ENCODE measurements at places on chromosomes 2 and 18.

GRCh38 chr18:74498712-74499627 is 2.8 kb downstream of the CNDP2 start:
- DNase-seq: peak; percentile 76

- no peak for DNase-seq
Observed at GRCh38 chr18:77376043-77376732, 126.5 kb downstream of the GALR1 start.

DNA sequence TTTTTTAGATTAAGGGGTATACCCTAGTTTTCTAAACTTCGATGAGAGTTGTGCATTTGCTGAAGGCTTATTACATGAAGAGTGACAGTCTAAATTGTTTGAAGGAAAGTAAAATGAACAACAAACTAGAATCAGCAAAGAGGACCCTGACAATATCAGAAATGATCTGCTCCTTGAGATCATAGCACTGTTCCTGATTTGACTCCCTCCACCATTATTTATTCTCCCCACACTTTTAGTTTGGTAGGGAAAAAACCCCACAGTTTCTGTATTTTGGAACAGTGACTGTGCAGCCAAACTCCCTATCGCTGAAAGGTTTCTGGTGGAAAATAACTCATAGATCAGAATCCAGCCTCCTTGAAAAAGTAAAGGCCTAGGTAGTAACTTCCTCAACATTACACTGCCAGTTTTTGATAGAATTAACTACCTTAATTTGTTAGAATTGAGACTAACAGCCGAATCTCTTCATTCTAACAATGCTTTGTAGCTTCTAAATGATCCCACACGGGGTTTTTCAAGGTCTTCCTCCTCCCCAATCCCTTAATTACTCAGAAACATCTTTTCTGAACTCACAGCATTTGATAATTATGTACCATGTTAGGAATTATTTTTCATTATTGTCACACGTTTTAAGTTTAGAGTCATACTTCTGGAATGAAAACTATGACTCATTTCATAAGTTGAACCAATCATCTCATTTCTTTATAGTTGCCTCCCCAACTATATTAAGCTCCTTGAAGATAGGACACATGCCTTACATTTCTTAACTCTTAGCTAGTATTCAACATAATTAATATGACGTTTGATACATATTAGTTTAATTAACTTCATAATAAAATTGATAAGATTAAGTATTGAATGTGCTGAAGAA is 2.9 kb downstream of the MYL12A start:
- DNase-seq: no peak

GRCh38 chr2:42545023-42545721 is 23.3 kb upstream of the MTA3 start:
- no peak for DNase-seq

DNA sequence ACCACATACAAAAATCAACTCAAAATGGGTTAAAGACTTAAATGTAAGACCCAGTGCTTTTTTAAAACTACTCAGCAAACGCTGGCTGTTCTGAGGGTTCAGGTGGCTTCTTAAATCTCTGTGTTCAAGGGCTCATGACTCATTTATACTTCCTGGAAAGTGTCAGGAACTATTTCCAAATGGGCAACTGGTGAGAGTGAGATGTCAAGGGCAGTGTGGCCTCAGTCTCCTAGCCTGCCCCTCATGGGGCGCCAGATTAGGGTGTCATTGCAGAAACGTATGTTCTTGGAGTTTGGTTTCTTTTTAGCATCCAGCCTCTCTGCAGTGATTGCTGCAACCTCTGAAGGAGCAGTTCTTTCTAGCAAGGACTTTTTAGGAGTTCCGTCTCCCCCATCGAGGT is 485.4 kb downstream of the TNS1 start:
- no peak for DNase-seq

- no peak for DNase-seq
Observed at GRCh38 chr2:240639566-240639965, 14.3 kb downstream of the GPR35 start.

DNA sequence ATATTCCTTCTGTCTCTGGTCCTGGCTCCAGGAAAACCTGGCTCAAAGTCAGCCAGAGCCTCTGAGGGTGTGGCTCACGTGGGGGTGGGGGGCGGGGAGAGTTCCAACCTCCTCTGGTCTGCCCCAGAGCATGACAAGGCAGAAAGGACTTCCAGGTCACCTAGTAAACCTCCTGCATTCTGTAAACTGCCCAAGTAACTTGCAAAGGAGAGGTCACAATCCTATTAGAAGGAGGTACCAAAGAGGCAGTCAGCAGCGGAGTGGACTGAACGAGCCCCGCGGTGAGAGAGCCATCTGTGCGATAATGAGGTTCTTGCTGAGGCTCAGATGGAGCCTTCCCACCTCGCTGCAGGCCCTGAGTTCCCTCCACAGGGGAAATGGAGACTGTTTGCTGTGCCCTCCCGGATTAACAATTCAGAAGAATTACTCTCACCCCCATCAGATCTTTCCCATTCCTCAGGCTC is 58.9 kb upstream of the GATA6 start:
- DNase-seq: no peak

DNA sequence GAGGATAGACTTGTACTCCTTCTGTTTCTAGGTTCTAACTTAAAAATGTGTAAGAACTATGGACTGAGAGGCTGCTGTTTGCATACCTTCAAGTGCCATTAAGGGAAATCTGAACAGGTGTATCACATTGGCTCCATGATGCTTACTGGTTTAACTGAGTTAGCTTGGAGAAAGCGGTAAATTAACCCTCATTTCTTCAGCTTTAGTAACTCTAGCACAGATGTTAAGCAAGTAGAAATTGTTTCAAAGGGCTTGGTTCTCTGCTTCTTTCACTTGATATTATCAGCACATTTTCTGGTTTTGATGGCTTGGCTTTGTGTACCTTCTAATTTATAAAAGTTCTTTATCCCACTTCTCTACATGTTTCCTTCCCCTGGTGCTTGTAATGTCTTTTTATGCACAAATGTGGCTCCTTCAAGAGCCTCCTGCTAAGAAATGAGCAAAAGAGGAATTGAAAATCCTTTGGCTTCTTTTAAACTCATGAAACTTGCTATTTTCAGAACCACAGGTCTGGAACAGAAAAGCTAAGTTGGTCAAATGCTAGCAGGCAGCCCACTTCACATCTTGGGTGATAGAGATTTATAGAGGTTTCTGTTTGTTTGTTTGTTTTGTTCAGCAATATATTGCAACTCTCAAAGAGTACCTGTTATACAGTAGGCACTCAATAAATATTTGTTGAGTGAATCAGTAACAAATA is 249.9 kb upstream of the THUMPD2 start:
- no peak for DNase-seq

DNA sequence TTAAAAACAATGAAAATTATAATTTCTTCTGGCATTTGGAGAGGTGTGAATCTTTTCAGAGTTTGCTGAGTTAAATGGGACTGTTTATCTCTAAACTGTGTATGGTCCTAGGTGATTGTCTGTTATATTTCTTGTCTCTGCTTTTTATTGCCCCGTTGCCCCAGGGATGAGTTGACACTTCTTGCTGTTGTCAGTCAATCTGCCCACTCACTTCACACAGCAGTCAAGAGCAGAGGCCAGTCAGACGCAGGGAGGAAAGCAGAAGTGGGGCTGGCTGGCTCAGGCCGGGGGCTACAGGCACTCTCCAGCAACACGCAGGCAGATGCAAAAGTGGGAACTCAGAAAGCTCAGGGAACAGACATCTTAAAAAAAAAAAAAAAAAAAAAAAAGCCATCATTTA is 365.2 kb downstream of the CLIP4 start:
- peak; percentile 92 for DNase-seq

- no peak for DNase-seq
Observed at GRCh38 chr2:166831930-166832329, 56.4 kb upstream of the XIRP2 start.

DNA sequence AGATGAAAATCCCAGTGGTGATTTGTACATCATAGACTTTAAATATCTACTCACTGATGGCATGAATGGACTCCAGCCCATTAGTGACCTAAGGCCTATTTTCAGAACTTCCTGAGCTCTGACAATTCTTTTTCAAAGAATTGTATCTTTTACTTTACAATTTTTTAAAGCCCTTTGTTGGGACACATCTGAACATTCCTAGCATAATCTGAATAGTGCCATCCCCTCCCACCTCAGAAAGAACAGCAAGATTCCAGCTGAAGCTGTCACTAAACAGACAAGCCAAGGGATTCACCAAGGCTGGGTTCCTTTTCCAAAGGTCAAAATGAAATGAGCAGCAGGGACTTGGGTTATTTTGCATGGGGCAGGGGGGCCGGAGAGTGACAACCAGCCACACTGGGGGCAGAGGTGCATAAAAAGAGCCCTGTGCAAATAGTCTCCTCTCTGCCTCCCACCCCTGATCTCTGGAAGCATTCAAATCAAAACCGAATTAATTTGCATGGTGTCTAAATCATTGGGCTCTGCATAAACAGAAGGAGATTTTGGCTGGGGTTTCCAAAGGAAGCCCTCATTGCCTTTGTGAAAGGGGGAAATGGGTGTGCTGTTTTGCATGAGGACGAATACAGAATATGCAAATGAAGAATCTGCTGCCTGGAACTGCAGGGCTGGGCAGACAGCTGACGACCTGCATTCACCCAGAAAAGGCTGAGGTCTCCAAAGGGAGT is 17.2 kb downstream of the EPHA4 start:
- no peak for DNase-seq

DNA sequence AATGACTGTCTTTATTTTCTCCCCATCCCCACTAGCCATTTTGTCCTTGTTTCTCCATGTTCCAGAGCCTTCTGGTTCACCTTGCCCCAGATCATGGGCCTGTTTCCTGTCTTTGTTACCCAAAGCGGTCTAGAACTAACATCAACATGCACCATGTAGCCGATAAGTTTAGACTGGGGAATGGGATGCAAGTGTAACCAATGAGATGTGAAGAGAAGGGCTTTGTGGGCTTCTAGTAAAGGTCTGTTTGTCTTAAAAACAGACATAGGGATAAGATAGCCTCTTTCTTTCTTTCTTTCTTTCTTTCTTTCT is 25.7 kb downstream of the INPP5D start:
- no peak for DNase-seq

- no peak for DNase-seq
Observed at GRCh38 chr18:79991494-79991893, 3.1 kb upstream of the TXNL4A start.

DNA sequence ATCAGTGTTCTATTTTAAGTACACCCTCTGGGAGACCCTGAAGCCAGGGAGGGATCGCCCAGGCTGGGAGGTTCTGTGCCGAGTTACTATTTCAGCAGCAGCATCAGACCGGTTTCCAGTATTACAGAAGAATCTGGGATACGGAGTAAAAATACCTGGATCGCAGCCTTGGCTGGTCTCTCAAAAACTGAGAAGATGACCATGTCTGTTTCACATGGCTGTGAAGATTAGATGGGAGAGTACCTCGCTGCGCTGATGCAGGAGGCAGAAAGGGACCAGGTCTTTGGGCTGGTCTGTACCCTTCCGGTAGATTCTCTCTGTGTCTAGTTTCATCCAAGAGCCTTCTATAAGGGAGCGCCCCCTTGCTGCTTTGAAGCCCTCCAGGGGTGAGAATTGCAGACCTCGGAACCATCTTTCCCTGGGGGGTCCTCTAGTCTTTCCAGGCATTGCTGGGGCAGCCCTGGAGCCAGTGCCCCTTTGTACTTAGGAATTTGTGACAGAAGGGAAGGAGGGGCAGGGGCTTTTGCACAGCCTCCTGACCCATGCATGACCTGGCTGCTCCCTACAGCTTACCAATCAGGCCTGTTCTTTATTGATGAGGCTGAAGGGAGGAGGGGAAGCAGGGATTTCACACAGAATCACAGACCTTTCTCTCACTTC is 56.3 kb upstream of the MAPRE3 start:
- DNase-seq: no peak

- DNase-seq: no peak
Observed at GRCh38 chr2:120279708-120280107, 27.1 kb downstream of the RALB start.

DNA sequence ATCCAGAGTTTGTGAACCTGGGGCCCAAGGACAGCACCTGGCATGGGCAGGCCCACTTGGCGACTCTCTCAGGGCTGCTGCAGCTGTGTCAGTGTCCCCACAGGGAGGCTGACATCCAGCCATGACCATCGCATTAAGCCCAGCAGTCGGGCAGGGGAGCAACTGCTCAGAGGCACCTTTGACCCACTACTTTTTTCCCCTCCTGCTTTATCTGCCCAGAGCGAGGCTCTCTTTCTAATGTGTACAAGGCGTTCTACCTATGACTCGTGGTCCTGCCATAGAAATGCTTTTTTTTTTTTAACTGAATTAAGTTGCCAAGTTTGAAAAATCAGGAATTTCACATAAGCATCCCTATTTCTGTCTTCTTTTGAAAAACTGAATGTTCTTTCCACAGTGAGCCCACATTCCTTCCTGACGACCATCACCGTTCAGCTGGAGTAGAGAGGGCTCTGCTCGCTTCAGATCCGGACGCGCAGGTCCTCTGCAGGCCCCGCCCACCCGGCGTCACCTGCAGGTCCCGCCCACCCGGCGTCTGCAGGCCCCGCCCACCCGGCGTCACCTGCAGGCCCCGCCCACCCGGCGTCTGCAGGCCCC is 403 bp upstream of the CLUL1 start:
- DNase-seq: peak; percentile 72

GRCh38 chr2:147792966-147793617 is 51.7 kb upstream of the ACVR2A start:
- no peak for DNase-seq

DNA sequence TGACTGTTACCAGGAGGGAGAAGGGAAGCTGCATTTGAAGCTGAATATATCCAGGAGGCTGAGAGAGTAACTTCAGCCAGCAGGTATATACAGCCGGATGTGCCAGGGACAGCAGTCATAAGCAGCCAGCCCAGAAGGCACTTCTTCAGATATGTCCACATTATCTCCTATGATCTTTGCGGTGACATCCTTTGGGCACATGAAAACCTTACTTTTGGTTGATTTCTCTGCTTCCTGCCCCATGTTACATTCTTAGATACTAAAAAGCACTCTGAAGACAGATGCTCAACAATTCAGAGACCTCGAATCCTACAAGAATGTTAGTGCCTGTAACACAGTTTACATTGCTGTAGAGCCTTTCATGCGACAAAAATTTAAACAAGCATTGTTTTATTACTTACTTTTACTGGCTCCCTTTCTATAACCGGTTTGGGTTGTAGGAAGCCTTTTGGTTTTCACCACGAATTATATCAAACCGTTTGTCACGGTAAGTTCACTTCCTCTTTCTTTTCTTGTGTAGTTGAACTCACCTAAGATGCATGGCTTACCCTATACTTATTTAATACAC is 50.3 kb upstream of the TLK1 start:
- DNase-seq: peak; percentile 75

GRCh38 chr2:157414050-157414449 is 29.8 kb downstream of the CYTIP start:
- no peak for DNase-seq

DNA sequence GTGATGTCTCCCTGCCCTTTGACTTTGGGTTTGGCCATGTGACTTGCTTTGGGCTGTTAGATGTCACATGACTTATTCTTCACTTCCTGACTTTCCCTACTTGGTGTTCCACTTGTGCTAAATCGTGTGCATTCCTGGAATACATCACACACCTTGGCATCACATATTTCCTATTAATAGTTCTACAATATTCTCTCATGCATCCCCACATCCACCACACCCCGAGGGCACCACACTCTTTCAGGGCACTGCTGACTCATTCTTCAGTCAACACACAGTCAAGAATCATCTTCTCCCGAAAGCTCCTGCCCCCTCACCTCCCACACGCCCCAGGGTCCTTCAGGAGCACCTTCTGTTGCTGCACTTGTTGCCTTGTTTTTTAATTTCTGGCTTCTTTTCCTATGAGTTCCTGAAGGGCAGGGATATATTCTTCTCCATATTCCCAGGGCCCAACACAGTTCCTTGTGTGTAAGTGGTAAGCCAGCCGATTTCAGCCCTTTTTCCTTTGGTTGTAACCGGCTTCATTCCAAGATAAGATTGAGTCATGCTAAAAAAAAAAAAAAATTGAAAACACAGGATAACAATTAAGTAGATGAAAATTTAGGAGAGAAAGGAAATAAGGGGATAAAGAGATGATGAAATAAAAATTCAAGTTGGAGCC is 341.4 kb downstream of the SLC4A3 start:
- DNase-seq: no peak

All from hematopoietic multipotent progenitor cell treated with erythropoietin and hydrocortisone succinate and interleukin-3 and kit ligand, for 4 days (in vitro differentiated cells).